Activated naive CD8-positive, alpha-beta T cell treated with anti-CD3 and anti-CD28 coated beads, Interleukin-2, amount 10 ng/mL, durations not matched to agents 7 days and 5 days (primary cell): ENCODE measurements at places on chromosomes 13 and 19. TPM values are rescaled to one million over a fixed set of nuclear protein-coding genes. Genes with fewer than 3 reads are reported as not detected.

- H3K36me3 ChIP-seq, result no peaks in the 10 kb centered on the region
- no peak overlapping the region for H3K27ac ChIP-seq
- H3K4me3 ChIP-seq, result no peak overlapping the region
- H3K27me3 ChIP-seq, result peaks cover 15% of the 10 kb centered on the region
- peaks cover 9% of the 10 kb centered on the region for H3K4me1 ChIP-seq
These were observed 96.0 kb downstream of the UBL3 start for GRCh38 chr13:29754473-29754806.

DNA sequence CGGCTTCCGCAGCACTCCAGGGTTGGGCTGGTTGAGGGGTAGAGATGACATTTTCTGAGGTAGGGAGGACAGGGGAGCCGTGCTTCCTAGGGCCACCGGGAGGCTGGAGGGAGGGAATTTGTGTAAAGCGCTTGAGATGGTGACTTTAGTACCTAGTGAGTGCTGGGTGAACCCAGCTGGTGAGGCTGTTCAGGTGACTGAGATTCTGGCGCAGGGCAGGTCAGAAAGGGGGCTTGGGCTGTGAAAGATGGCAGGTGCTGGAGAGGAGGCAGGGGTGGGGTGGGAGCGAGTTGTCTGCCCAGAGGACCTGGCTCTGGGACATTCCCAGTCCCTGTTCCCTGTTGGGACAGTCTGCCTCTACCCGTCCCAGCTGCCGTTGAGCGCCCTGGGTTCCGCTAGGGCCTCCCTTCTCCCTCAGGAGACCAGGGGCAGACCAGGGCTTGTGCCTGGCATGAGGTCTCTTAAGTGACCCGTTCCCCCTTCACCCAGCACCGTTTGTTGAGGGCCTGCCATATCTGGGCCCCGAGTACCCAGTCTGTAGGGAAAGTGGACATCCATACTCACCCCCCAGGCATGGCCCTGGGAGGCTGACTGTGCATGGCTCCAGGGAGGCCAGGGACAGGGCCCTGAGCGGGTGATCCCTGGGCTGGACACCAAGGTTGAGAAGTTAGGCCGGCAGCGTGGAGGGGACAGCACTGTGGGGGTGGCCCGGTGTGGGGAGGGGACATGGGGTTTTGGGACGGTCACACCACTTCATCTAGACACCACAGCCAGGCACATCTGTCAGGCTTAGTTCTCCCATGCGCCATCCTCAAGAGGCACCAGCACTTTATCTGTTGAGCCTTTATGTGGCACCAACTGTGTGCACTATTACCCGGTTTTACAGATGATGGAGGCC is 5.0 kb downstream of the PTOV1 start:
- H3K27me3 ChIP-seq, result no peaks in the 10 kb centered on the region
- no peak overlapping the region for H3K27ac ChIP-seq
- H3K4me3 ChIP-seq, result no peak overlapping the region
- H3K36me3 ChIP-seq, result peaks cover 1% of the 10 kb centered on the region
- peaks cover 12% of the 10 kb centered on the region for H3K4me1 ChIP-seq
- DNase-seq, result peak; percentile 32

GRCh38 chr19:18514800-18515682 is 6.8 kb downstream of the ELL start:
- no peak for DNase-seq
- no peaks in the 10 kb centered on the region for H3K27me3 ChIP-seq
- no peak overlapping the region for H3K4me3 ChIP-seq

DNA sequence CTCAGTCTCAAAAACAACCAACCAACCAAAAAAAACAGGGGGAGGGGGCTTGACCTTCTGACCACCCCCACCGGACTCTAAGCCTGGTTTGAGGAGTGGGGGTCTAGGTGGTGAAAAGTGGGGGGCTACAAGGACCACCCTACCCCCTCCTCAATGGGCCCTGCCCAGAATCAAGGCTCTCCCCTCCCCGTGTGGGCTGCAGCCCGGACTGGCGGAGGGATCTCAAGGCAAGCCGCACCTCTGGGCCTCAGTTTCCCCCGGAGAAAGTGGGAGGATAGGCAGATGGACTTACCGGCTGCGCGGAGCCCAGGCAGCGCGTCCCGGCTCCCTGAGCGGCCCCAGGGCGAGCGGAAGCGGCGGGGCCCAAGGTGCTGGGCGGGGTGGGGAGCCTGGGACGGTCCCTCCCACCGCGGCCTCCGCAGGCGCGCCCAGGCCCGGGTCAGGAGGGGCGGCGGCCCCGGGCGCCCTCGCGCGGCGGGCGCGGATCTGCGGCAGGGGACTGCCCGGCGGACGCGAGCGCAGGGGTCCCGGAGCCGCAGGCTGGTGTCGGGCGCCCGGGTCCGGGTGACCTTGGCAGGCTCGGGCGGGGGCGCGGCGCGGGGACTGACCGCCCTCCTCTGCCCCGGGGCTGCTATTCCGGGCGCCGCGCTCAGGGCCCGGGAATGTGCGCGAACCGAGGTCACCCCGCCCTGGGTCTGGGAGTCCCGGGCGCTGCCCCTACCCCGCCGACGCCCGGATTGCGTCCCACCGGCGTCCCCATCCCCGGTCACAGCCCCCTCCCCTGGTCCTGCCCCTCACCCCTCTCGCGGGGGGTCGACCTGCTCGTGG is at the start of gene ADAMTSL5:
TSS of gene ADAMTSL5 (minus strand) at position 349 of the 828 bp plus-strand sequence. CDS start 2,076 bp downstream, outside the sequence.
- H3K4me3 ChIP-seq, result peak within 1 kb of the TSS; percentile 64
- peaks cover 8% of the 10 kb centered on the region for H3K4me1 ChIP-seq
- no peaks in the 10 kb centered on the region for H3K36me3 ChIP-seq

- peaks cover 2% of the 10 kb centered on the region for H3K4me1 ChIP-seq
- DNase-seq, result no peak
- no peak overlapping the region for H3K27ac ChIP-seq
- peaks cover 2% of the 10 kb centered on the region for H3K36me3 ChIP-seq
- H3K27me3 ChIP-seq, result no peaks in the 10 kb centered on the region
These were observed 18.1 kb downstream of the DHRS12 start for GRCh38 chr13:51785712-51786424.

DNA sequence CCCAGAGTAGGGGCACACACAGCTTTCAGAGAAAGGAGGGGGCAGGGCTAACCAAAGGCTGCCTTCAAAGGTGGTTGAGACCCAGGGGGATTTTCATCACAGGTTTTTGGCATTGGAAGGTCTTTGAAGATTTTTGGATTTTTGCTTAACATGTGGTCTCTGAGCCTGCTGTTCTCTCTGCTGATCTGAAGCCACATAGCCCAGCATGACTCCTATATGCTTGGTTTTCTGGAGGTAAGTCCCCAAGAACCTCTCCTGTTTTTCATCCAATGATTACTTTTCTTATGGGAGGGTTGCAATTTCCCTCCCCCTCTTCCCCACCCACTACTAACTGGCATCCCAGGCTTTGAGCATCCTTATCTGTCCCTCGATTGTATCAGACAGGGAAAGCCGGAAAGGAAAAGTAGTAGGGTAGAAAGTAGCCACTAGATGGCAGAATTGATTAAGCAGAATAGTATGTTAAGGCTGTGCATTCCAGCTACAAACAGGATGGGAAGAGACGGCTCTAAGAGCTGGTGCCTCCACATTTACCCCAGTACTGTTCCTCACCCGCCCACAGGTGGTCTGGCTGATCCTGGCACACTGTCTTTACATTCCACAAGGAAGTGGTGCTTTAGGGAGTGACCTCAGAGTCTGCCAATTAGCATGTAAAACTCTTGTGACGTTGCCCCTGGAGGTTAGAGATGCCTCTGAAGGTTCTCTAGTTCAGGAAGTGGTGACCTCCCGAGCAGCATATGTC is 218.9 kb upstream of the EDNRB start:
- no peak overlapping the region for H3K27ac ChIP-seq
- peaks cover 3% of the 10 kb centered on the region for H3K4me1 ChIP-seq
- peaks cover 4% of the 10 kb centered on the region for H3K27me3 ChIP-seq

DNA sequence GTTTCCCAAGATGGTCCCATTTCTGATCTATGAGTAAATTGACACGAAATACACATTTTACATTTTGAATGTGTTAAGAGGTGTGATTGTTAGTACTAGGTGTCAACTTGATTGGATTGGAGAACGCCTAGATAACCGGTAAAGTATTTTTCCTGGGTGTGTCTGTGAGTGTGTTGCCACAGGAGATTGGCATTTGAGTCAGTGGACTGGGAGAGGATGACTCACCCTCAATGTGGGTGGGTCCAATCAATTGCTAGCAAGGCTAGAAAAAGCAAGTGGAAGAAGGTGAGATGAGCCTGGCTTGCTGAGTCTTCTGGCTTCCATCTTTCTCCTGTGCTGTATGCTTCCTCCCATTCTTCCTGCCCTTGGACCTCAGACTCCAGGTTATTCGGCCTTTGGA is 960.7 kb upstream of the PCDH9 start:
- no peak overlapping the region for H3K4me3 ChIP-seq
- H3K4me1 ChIP-seq, result no peaks in the 10 kb centered on the region
- no peak overlapping the region for H3K27ac ChIP-seq
- H3K27me3 ChIP-seq, result no peaks in the 10 kb centered on the region
- H3K36me3 ChIP-seq, result no peaks in the 10 kb centered on the region

- no peak for DNase-seq
- H3K4me3 ChIP-seq, result no peak overlapping the region
- H3K27ac ChIP-seq, result no peak overlapping the region
- no peaks in the 10 kb centered on the region for H3K4me1 ChIP-seq
- no peaks in the 10 kb centered on the region for H3K36me3 ChIP-seq
These were observed 731.0 kb downstream of the SLITRK1 start for GRCh38 chr13:83151308-83151660.

GRCh38 chr13:104318121-104318520 is 1251.9 kb upstream of the SLC10A2 start:
- no peaks in the 10 kb centered on the region for H3K36me3 ChIP-seq
- no peaks in the 10 kb centered on the region for H3K27me3 ChIP-seq
- no peak for DNase-seq
- no peak overlapping the region for H3K4me3 ChIP-seq

DNA sequence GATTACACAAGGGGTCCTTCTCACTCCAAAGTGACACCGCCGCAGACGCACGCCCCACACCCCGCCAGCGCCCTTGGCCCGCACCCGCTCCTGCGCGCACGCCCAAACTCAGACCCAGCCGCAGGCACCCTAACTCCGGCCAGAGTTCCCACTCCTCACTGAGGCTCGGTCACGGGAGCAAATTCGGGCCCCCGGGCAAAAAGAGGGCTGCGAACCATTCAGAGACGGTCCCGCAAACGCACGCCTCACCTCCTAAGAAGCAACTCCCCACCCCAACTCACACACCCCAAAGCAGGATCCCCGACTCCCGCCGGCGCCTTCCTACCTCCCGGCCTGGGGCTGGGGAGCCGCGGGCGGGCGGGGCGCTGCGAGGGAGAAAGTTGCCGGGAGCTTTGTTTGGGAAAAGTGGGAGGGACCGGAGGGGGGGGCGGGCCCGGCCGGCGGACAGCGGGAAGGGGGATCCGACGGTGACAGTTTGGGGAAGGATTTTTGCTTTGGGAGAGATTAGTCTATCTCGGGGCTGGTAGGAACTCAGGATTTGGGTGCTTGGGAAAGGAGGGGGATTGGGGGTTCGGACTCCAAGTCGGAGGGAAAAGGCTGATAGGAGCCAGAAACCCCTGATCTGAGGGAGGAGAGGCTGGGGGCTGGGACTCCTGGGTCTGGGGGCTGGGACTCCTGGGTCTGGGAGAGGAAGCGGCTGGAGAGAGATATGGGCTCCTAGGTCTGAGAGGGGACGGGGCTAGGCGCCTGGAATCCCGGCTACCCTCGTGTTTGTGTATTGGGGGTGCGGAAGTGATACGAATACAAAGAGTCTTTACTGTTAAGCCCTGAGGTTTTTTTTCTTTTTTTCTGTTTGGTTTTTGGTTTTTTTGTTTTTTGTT is at the start of gene TEAD2:
TSS of gene TEAD2 (minus strand) at position 369 of the 881 bp plus-strand sequence. CDS start 2,341 bp downstream, outside the sequence.
- no peak for DNase-seq
- peaks cover 11% of the 10 kb centered on the region for H3K4me1 ChIP-seq
- H3K4me3 ChIP-seq, result peak within 1 kb of the TSS; percentile 18
- peaks cover 43% of the 10 kb centered on the region for H3K27me3 ChIP-seq
- no peak within 1 kb of the TSS for H3K27ac ChIP-seq

GRCh38 chr13:75946536-75947284 is 310.6 kb downstream of the LMO7 start:
- no peaks in the 10 kb centered on the region for H3K27me3 ChIP-seq
- H3K4me1 ChIP-seq, result no peaks in the 10 kb centered on the region
- no peak overlapping the region for H3K4me3 ChIP-seq
- no peak for DNase-seq
- no peaks in the 10 kb centered on the region for H3K36me3 ChIP-seq

GRCh38 chr19:55809381-55810058 is 22.3 kb downstream of the NLRP11 start:
- peaks cover 3% of the 10 kb centered on the region for H3K27me3 ChIP-seq
- peak; percentile 29 for DNase-seq
- no peaks in the 10 kb centered on the region for H3K36me3 ChIP-seq
- no peak overlapping the region for H3K27ac ChIP-seq
- no peak overlapping the region for H3K4me3 ChIP-seq

DNA sequence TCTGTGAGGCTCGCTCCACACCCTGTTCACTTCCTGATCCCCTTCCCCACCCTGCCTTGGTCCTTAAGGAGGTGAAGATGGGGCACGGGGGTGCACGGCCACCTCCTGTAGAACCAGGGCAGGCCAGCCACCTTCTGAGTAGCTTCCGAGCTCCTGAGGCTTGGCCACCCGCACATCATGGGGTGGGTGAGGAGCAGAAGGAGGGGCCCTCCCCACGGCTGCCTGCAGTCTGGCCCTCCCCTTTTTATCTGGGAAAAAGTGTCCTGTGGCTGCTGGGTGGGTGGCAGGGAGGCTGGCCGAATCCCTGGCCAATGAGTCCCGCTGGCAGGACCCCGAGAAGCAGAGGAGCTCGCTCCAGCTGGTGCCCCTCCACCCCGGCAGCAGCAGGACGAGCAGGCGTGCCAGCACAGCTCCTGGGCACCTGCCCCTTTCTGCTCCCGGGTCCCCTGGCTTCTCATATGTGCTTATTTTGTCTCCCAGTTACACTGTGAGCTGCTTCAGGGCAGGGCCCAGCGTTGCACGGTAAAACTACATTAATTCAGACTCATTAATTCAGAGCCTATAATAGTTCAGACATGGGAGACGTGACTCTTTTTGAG is 135.0 kb downstream of the KDM4B start:
- H3K27ac ChIP-seq, result no peak overlapping the region
- no peak for DNase-seq
- H3K4me3 ChIP-seq, result no peak overlapping the region
- no peaks in the 10 kb centered on the region for H3K4me1 ChIP-seq

DNA sequence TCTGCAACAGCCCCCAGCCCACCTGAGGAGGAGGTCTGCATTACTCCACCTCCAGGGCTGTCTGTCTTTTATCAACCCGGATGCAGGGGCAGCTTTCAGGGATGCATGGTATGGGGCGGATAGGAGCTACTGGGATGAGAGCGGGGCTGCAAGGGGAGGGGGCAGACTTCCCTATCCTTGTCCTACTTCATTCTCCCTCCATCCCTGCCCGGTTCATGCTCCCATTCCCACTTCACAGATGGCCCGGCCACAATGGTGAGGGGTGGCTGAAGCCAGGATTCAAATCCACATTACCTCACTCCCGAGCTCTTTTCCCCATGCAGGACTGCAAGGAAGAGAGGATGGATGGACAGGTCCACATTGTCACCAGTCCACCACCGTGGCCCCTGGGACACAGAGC is 40.5 kb upstream of the VSTM2B start:
- no peak for DNase-seq
- no peaks in the 10 kb centered on the region for H3K4me1 ChIP-seq
- no peak overlapping the region for H3K4me3 ChIP-seq
- no peaks in the 10 kb centered on the region for H3K27me3 ChIP-seq
- no peak overlapping the region for H3K27ac ChIP-seq
- no peaks in the 10 kb centered on the region for H3K36me3 ChIP-seq

SMAD9 gene
- total RNA-seq, result not detected

ATP1A3 gene
- 7.1 TPM for total RNA-seq

TSKS gene
- total RNA-seq, result 2.4 TPM

ZNF497 gene
- total RNA-seq, result 2.1 TPM

SLC15A1 gene
- not detected for total RNA-seq

TNNT1 gene
- total RNA-seq, result not detected

NFIC gene
- total RNA-seq, result 19.3 TPM
